Activated CD4-positive, alpha-beta memory T cell treated with anti-CD3 and anti-CD28 coated beads, Interleukin-2, amount 10 ng/mL, durations not matched to agents 7 days and 5 days (primary cell): ENCODE measurements at places on chromosomes 3 and 15.

- no peak for DNase-seq
Observed at GRCh38 chr3:95434491-95434890, 1371.6 kb downstream of the NSUN3 start.

DNA sequence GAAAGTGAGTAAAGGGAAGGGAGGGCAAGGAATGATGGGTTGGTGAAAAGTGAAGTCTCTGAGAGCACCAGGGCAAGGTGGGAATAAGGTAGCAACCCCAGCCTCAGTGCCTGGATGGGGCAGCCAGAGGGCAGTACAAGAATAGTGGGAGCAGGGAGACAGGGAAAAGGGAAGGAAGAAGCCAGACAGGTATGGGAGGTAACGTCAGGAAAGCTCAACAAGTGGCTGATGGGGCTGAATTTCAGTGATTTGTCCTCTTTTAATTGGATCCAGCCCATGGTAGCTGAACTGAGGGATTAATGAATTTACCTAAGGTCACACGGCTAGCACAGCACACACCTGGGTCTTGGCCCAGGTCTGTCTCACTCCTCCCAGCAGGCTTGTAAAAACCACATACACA, 12.6 kb downstream of the RORA start:
- DNase-seq = no peak

DNA sequence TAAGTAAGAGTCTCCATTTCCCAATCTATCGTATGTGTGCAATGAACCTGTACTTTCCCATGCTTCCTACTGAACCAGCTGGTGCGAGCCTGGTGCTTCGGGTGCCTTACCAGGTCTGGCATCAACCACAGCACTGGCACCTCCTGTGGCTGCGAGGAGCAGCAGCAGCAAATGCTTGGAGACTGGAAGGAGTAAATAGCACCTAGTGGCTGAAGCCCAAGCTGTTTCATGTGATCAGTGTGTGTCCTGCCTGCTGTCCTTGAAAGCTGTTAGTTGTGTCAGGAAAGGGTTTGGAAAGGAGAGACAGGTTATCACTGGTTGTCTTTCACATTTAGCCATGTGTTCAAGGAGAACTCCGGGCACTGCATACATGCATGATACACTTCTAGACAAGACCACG, 31.8 kb downstream of the PCOLCE2 start:
- no peak for DNase-seq

- DNase-seq = no peak
Observed at GRCh38 chr3:171994646-171995428, 44.5 kb upstream of the FNDC3B start.

GRCh38 chr3:8500989-8501370, 643 bp upstream of the LMCD1 start:
- no peak for DNase-seq

GRCh38 chr3:86378829-86379228, 612.1 kb downstream of the VGLL3 start:
- DNase-seq = no peak
